ENCODE measurements at places on chromosomes 12 and 14. TPM values are rescaled to one million over a fixed set of nuclear protein-coding genes. Genes with fewer than 3 reads are reported as not detected.

- DNase-seq = no peak
Measured at GRCh38 chr12:3086729-3087323, 9.6 kb downstream of the TSPAN9 start.

Gene GALNT8
- 31.6 TPM for total RNA-seq

GRCh38 chr12:127675936-127676335, 591.0 kb upstream of the TMEM132C start:
- no peak for DNase-seq

GRCh38 chr12:121167232-121167820, 34.6 kb downstream of the P2RX7 start:
- DNase-seq = no peak

Gene LHX5
- total RNA-seq = not detected

DNA sequence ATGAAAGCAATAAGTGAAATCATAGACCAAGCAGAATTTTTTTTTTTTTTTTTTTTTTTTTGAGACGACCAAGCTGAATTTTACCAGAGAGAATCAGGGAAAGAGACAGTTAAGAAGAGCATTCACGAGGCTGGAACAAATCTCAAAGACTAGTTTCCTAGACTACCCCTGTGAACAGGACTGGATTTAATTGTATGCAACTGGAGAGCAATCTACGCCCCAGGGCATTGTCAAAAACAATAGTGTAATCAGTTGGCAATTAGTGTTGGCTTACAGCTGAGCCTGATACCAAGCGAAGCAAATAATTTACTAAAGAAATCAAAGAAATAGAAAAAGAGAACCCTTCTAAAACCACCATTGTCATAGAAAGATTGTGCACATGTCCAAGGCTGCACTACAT, 232.9 kb upstream of the CPNE8 start:
- DNase-seq = no peak

DNA sequence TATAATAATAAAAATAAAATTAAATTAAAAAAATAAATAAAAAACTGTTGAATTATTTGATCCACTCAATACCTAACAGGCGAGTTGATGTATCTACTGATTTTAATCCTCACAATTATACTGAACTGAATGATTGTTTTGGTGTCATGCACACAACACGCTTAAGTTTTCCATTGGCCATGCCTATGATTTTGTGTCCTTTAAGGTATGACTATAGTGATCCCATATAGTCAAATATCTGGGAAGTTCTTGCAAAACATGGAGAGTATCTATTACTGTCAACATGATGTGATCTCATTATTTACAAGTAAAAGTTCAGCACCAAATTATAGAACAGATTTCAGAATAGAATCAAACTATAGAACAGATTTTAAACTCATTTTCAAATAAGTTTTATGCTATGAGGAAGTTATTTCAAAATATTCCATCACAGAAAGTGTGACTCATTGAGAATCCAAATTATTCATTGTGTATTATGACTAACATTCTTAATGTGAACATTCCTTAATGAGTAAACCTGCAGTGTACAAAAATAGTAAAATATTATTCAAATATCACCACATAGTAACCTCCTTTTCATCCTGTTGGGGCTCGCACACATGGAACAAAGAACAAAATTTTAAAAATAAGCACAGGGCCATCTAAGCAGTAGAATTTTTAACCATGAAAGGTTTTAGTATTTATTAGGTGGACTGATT, 190.4 kb downstream of the SLC25A21 start:
- DNase-seq = no peak

DNA sequence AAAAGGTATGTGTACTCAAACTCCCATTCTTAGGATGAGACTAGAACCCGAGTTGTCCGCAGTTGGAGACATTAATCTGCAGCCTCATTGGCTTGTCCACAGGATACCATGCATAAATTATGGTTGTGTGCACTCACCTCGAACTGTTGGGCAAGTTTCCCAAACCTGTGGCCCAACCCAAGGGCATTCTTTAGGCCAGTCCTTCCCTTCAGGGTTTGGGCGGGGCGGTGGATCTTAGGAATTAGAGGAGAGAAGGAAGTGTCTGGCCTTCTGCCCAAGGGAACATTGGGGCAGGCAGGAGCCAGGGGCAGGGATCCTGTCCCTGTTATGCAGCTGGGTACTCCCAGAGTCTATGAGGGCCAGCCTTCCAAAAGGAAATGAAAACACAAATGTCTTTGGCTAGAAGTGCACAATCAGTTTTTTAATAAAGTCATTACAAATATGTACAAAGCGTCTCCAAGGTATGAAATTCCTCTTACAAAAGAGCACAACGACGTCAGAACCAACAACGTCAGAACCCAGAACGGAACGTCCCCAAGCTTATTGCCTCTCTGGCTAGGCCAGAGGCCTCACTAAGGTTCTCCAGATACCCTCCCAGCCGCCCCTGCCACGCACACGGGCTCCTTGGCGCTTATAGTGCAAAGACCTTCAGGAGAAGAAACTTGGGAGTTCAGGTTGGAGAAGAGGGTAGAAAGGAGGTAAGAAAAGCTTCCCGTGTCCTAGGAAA, 25.3 kb downstream of the HRK start:
- DNase-seq = peak; percentile 82

GRCh38 chr14:90384543-90384911, 12.3 kb upstream of the CALM1 start:
- no peak for DNase-seq

Gene TAS2R13
- total RNA-seq = 0.91 TPM

Gene BDKRB2
- total RNA-seq = 23.3 TPM

DNA sequence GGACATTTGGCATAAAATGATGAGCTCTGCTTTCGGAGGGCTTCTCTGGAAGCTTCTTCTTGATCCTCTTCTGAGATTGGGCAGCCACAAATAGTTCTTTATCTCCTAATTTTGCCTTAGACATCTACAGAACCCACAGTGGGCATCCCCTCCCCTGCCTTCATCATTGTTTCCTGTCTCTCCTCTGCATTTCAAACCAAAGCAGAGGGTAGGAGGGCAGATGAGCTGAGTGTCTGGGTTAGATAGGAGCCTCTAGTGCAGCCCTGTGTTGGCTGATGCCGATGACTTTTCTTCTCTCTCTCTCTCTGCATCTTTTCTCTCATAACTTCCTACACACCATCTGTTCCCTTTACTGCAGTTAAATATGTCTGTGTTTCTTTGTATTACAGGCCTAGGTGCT, 8.5 kb upstream of the IL26 start:
- DNase-seq = no peak

DNA sequence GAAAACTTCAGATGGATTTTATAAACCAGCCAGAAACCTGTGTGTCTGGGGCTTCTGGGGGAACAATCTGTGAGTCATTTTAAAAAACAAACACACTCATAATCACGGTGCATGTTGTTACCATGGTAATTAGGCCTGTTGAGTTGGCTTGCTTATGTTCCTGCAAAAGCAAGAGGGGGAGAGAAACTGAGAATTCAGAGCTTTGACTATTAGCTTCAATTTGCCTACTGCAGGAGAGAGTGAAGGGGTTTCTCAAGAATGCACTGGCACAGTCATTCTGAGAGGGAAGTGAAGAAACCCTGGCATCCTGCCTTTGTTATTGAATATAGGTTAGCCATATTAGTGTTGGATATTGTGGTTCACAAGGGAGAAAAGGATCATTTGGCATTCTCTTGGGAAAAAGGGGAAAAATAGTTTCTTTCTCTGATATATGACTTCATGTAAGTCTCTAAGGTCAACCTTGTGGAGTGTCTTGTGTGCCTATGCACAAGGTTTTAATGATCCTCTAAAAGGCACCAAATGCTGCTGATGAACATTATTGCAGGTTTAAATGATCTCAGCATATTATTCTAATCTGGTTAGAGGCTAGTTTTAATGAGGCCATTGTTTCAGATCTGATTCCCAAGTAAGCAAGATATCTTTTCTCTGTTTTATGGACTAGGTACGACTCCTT, 12.9 kb downstream of the GNG2 start:
- no peak for DNase-seq

DNA sequence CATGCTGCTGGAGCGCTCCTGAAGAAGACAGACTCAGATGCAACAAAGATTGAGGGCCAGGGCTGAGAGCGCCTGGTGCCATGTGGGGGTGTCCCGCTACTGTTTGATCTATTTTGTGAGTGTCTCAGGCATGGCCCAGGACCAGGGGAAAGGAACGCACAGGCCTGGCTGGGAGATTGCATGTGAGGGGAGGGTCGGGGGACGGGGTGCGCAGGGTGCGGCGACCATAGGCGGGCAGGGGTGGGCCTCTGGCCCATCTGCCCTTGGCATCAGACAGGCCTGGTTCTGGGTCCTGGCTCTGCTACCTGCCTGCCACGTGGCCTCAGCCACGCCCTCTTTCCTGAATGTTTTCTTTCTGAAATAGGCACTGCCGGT, 47.5 kb downstream of the BEGAIN start:
- DNase-seq = no peak

DNA sequence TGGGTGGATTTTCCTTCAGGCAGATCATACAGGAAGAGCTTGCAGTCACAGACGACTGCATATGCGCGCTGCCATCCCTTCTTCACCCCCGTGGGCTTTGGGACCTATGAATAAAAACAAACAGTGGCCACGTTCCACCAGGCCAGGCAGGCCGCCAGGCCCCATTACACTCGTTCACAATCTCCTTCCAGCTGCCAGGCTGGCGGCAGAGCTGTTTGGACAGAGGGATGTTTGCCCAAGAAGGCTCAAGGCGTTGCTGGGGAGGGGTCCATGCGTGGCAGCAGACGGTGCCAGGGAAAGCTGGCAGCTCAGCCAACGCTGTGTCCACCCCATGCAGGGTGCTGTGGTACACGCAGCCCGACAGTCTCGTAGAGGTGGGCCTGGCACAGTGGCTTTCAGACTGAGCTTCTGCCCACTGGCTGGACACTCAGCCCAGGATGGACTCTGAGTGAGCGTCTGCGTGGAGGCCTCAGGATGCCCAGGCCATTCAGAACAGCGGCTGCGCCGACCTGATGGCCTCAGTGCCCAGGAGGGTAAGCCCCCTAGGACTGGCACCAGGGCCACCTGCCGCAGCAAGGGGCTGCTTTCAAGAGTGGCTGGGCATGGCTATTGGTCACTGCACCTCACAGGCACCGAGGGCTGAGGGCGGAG, 27.5 kb downstream of the AMN start:
- DNase-seq = no peak

- no peak for DNase-seq
Measured at GRCh38 chr14:71586131-71586897, 345.9 kb upstream of the RGS6 start.

Gene FAM90A1
- total RNA-seq = 0.42 TPM

DNA sequence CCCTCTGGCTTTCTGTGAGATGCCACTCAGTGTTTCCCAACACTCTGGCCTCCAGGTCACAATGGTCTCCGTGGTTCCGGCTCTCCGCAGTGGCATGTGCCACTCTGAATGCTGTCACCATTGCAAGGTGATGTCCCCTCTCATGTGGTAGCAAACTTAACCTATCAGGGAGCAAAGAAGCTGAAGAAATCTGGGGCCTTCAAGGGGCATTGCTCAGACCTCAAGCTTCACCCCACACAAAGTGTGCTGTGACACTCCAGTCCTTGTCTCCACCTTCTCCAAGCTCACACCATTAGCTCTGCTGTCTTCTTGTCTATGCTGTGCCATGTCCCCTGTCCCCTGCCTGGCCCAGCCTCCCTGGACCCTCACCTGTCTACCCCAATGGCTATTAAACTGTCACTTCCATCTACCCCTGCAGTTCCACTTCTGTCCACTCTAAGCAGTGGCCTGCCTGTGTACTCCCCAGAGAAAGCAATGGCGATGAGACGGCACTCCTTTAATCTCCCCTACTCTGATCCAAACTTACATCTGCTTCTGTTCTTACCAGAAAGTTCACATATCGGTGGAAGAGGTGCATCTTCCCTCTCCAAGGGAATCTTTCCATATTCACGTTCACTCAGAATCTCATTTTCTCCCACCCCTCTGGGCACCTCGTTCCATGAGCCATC, 93.7 kb downstream of the DHRS2 start:
- DNase-seq = no peak

DNA sequence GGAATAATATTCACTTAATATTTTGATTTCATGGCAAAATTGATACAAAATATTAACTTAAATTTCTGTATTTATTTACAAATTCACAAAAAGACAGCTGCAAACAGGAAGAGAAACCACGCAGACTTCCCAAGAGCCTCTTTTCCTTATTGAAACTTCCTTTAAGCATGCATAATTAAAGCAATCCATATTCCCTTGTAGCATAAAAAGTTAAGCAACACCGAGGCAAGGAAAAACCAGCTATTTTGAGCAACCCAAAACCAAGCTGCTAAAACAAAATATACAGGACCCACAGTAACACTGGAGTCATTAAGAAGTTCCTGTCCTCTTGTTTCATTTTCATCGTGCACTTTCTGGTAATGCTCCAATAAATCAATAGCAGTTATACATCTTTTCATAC, 58.0 kb downstream of the EEA1 start:
- DNase-seq = no peak

GRCh38 chr14:70697701-70698100, 56.0 kb downstream of the TTC9 start:
- peak; percentile 32 for DNase-seq

Gene TMEM63C
- total RNA-seq = 13.2 TPM

DNA sequence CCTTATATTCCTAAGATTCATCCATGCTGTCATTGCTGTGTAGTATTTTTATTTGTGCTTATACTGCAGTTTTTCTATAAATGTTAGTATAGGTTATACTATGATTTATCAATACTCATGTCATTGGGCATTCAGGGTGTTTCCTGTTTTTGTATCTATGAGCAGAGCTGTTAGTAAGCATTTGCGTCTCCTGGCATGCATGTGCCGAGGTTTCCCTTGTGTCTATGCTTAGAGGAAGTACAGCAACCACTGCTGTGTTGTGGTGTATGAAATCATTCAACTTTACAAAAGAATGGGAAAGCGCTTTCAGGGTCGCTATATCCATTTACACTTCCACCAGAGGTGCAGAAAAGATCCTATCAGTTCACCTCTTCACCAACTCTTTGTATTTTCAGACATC, 122.7 kb downstream of the RGS6 start:
- DNase-seq = no peak

DNA sequence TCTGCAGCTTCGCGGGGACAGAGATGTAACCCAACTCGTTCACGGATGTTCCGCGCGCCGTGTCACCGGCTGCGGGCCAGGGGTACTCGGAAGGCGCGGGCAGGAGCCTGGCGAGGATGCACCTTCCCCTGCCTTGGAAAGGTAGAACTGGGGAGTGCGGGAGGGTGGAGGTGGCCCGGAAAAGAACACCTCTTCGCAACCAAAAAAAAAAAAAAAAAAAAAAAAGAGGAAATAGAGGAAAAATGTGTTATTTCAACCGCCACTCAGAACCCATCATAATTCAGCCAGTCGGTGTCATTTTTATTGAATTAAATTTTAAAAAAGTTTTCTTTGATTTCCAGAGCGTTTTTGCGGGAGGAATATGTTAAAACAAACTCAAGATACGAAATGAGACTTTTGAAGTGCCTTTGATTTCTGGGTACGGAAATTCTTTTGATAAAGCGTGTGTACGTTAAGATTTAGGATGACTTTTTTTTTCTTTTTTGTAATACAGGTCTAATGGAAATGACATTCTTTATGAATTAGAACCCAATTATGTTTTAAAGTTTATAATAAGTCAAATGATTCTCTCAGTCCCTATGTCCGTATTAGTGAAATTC, 8.9 kb downstream of the CDKN1B start:
- no peak for DNase-seq

Gene NINJ2
- 4.2 TPM for total RNA-seq

Gene FAM181A
- not detected for total RNA-seq

- no peak for DNase-seq
Measured at GRCh38 chr14:22569106-22569736, 19.8 kb downstream of the DAD1 start.

Gene LPAR5
- 32.7 TPM for total RNA-seq

Data from colonic mucosa (tissue), 4 donors.